ENCODE measurements at places on chromosomes 4 and X.

GRCh38 chr4:107845681-107846080 lies 20.9 kb downstream of the SGMS2 start:
- no peak for DNase-seq

GRCh38 chr4:90127706-90128345 lies 632 bp downstream of the CCSER1 start:
- DNase-seq = peak; percentile 30

DNA sequence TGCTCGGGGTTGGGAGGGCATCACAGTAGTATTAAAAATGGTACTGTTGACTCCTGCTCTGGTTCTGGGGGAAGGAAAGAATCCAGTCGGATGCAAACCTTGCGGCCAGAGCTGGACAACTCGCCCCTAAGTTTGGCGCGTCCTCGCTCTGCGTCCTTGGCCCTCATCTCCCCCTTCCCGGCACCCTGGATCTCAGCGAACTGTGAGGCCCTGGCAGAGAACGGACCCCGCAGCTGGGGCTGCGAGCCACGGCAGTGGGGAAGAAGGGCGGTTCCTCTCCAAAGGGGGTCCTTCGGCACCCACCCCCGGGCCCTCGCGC lies 14.0 kb downstream of the ARHGEF6 start:
- DNase-seq = no peak

- no peak for DNase-seq
Observed at GRCh38 chr4:137923494-137923893, 318.7 kb downstream of the SLC7A11 start.

DNA sequence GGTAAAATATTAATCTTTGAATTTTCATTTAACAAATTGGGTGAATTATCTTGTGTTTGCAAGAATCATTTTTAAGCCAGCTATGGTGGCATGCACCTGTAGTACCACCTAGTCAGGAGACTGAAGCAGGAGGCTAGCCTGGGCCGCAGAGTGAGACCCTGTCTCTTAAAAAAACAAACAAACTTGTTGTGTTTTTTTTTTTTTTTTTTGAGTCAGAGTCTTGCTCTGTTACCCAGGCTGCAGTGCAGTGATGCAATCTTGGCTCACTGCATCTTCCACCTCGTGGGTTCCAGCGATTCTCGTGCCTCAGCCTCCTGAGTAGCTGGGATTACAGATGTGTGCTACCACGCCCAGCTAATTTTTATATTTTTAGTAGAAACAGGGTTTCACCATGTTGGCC lies 2.2 kb downstream of the TXLNG start:
- DNase-seq = no peak

GRCh38 chrX:57669961-57670360 lies 10.1 kb downstream of the NLRP2B start:
- DNase-seq = no peak
